ENCODE measurements at places on chromosomes 16 and 17.

- DNase-seq, result no peak
Measured at GRCh38 chr17:5809056-5809455, 224.7 kb upstream of the NLRP1 start.

DNA sequence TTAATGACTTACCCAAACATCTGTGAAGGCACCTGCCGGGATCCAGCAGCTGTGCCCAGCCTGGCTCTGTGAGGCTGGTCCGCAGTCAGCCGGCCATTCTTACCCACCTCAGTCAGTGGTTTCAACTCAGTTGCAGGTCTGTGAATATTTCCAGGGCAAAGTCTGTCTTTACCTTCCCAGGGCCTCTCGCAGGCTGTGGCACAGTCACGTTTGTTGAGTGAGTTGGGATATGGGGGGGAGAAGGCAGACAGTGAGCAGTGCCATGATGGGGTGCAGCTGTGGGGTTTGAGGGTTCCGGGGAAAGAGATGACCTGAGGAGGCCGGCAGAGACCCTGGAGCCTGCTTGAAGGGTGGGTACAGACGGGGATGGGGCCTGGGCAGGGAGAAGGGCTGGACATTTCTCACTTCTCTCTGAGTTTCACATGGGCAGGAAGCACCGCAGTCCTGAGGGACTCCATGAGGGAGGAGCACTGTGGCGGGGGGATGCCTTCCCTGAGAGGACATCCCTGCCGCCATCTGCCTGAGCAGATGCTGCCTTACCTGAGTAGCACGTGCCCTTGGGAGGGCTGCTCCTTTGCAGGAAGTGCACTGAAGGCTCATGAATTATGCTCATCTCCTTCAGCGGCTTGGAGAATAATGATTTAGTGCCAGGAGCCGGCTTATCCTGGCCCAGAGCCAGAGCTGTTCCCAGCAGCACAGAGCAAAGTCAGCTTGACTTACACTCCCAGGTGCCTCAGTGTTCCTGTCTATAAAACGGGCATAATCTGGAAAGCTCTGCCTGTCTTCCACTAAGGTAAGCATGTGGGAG lies 48.1 kb downstream of the KSR1 start:
- DNase-seq, result no peak

- no peak for DNase-seq
Measured at GRCh38 chr16:12474806-12475410, 328.8 kb downstream of the CPPED1 start.

DNA sequence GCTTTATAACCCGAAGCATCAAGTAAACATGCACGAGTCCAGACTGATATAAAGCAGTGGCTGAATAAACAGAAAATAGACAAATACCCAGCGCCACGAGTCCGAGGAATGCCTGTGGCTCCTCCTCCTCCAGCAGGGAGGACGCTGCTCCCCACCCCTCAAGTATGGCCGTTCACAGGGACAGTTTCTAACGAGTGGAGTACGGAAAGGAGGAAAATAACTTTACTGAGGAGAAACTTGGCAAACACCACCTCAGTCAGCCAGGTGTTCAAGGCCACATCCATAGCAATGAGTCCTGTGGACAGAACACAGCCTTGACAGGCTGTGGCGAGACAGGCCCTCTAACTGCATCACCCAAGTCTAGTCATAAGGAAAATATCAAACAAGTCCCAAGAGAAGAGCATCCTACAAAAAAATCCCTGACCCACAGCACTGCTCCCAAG lies 9.2 kb downstream of the ZDHHC7 start:
- no peak for DNase-seq

DNA sequence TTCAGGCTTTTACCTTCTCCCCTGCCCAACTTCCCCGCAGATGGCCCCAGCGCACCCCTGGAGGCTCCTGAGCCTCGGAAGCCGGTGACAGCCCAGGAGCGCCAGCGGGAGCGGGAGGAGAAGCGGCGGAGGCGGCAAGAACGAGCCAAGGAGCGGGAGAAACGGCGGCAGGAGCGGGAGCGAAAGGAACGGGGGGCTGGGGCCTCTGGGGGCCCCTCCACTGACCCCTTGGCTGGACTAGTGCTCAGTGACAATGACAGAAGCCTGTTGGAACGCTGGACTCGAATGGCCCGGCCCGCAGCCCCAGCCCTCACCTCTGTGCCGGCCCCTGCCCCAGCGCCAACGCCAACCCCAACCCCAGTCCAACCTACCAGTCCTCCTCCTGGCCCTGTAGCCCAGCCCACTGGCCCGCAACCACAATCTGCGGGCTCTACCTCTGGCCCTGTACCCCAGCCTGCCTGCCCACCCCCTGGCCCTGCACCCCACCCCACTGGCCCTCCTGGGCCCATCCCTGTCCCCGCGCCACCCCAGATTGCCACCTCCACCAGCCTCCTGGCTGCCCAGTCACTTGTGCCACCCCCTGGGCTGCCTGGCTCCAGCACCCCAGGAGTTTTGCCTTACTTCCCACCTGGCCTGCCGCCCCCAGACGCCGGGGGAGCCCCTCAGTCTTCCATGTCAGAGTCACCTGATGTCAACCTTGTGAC lies 3.6 kb downstream of the MAPK7 start:
- DNase-seq, result no peak

DNA sequence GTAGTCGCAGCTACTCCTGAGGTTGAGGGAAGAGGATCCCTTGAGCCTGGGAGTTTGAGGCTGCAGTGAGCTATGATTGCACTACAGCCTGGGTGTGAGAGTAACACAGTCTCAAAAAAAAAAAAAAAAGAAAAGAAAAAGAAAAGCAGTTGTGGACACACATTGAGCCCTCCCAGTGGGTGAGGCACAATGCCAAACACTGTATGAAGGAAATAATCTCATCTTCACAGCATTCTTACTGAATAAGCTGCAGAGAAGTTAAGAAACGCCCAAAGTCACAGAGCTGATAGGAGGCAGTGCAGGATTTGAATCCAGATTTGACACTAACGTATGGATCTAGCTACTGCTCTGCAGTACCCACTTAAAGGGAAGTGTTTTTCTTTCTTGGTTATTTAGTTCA lies 5.9 kb upstream of the LYZL6 start:
- no peak for DNase-seq

GRCh38 chr16:13519871-13520270 lies 400.1 kb upstream of the ERCC4 start:
- DNase-seq, result no peak

GRCh38 chr16:66903544-66904427 lies 14.9 kb downstream of the CDH16 start:
- no peak for DNase-seq

DNA sequence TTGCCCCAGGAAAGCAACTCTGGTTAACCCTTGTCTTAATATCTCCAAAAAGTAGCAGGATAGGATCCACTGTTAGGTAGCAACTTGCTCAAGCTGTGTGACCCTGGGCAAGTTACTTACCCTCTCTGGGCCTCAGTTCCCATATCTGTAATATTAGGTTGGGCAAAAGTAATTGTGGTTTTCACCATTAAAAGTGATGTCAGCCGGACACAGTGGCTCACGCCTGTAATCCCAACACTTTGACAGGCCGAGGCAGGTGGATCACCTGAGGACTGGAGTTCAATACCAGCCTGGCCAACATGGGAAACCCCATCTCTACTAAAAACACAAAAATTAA lies 179.3 kb downstream of the FOXL1 start:
- no peak for DNase-seq

DNA sequence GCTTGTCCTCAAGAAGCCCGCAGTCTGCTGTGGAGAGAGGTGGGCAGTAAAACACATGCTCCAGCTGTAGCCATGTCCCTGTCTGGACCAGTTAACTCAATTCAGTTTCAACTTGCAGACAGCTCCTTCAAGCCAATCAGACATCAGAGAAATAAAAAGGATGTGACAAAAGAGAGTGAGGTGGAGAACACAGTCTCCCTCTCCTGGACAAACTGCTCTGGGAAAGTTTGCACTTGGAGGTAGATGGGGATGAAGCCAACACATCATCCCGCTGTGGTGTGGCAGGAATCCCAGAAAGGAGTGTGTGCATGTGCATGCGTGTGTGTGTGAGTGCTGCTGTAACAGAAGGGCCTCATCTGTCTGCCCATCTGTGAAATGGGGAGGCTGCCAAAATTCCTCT lies 358.6 kb upstream of the ASIC2 start:
- no peak for DNase-seq

DNA sequence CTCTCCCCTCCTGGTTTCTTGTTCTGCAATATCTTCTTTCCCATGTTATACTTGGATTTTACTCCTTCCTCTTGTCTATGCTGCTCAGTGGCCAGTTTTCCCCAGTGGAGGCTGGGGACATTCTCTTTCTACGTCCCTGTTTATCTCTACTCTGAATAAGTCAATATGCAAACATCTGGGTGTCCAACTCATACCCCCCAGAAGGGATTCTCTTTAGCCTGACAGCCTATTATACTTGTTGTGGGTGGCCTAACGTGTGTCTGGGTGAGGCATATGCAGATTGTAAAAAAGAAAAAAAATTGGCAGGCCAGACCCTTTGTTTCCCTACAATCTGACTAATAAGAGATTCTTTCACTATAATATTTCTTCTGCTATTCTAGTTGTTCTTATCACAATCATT lies 134.2 kb upstream of the MAF start:
- DNase-seq, result no peak

- DNase-seq, result no peak
Measured at GRCh38 chr16:62130101-62130500, 93.9 kb upstream of the CDH8 start.

DNA sequence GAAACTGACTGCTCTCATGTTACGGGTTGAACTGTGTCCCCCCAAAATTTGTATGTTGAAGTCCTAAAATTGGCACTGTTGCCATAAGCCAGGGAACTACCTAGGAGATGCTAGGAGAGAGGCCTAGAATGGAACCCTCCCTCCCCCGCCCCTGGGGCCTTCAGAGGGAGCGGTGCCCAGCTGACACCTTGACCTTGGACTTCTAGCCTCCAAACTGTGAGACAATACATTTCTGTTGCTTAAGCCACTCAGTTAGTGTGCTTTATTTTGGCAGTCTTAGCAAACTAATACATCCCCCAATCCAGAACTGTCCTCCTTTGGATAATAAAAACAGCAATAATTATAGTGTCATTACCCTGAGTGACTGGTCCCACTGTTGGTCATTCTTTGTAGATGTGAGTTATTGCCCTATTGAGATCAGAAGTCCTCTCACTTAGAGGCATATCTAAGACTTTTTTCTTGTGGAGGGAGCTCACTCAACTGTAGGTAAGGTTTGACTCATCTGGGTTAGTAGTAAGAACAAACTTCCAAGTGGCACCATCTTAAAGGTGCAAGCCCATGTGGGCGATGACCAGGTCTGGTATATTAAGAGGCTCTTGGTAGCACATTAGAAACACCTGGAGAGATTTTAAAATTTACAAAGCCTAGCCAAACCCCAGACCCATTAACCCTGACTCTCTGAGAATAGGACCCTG lies 93.0 kb upstream of the HLF start:
- DNase-seq, result no peak

DNA sequence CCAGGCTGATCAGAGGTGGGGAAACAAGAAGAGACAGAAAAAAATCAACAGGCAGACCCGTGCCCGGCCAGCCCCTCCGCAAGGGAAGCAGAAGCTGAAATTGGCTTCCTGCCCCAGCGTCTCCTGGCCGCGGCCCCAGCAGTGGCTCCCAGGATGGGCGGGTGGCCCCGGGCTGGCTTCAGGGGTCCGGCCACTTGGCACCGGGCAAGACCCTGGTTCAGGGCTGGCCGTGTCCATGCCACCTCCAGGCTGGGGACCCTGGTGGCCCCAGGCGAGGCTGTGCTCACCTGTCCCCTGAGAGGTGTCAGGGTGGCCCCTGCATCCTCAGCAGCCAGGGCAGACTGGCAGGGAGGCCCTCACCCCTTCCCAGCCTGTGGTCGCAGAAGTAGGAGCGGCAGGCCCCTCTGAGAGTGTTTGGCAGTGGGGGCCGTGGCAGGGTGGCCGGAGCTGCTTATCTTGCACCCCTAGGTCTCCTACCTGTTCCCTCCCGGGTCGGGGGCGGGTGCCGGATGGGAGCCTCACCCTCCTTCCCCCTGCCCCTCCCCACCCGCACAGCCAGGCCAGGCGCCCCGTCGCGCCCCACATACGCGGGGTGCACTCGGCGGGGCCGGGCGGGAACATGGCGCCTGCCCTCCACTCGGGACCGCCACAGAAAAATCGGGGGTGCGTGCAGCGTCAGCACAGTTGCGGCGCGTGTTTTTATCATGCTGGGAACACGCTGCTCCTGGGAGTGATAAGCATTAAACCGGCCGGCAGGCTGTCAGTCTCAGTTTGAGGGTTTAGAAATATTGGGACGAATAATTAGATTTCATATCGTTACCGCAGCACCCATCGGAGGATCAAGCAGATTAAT lies 46.7 kb upstream of the ZC3H18 start:
- DNase-seq, result no peak

- DNase-seq, result no peak
Measured at GRCh38 chr17:77756028-77756427, 202.5 kb upstream of the TNRC6C start.

- DNase-seq, result no peak
Measured at GRCh38 chr17:58576679-58577367, 62.4 kb upstream of the MTMR4 start.

DNA sequence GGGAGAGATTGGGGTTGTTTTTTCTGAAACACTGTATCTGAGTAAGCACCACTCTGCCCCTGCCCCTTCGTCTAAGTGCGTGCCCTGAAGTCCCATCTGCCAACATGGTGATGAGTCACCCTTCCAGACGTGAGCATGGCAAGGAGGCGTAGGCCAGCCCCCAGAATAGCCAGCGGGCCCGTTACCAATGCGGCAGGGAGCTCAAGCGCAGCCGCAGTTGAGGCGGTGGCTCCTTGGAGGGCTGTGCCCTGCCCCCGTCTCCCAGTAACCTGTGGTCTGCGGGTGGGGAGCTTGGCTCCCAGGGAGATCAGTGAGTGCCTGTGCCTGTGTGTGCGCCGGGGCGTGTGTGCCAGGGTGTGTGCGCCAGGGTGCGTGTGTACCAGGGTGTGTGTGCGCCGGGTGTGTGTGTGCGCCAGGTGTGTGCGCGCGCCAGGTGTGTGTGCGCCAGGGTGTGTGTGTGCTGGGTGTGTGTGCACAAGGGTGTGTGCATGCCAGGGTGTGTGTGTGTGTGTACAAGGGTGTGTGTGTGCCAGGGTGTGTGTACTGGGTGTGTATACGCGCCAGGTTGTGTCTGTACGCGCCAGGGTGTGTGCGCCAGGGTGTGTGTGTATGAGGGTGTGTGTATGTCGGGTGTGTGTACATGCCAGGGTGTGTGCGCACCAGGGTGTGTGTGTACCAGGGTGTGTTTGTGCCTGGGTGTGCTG lies 98.6 kb upstream of the CHMP6 start:
- no peak for DNase-seq

GRCh38 chr16:27959914-27960313 lies 103.6 kb downstream of the GSG1L start:
- DNase-seq, result no peak

Measured in CD4-positive, alpha-beta T cell treated with Interleukin-12 subunit alpha and Interleukin-12 subunit beta, for 1 hour (primary cell).